ENCODE measurements at places on chromosomes 12 and 14.
A peak's percentile ranks its signal among the peaks of the same experiment; 100 is the strongest.

DNA sequence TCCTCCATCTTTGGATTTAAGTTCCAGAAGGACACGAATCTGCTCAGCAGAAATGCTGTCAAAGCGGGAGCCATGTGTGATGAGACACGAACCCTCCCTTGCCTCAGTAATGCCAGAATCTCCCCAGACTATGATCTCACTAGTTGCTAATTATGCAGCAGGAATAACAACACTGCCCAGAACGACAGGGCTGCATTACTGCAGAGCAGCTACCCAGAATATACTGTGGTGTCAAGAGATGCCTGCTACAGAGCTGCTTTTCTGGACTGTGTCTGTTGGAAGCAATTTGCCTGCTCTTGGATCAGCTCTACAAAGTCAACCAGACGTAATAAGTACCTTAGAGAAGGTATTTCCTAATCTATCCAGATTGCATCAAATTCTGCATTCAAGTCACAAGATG, 5.5 kb downstream of the CSRNP2 start:
- no peak for DNase-seq

DNA sequence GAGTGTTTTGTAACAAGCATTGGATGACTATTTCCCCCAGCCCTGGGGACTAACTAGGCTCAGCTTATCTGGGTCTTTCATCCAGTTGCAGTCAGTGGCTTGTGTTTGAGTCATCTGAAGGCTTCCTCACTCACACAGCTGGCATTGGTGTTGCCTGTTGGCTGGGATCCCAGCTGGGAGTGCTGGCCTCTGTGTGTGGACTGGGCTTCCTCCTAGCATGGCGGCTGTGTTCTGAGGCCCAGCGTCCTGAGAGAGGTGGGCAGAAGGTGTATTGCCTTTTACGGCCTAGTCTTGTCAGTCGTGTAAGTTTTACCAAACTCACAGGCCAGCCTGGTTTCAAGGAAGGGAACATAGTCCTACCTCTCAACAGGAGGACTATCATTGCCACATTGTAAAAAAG, 28.3 kb upstream of the PPP2R5C start:
- DNase-seq = no peak

GRCh38 chr14:23681337-23681736, 45.2 kb downstream of the DHRS2 start:
- DNase-seq = no peak

GRCh38 chr12:65640489-65640901, 183.8 kb upstream of the HMGA2 start:
- DNase-seq = no peak

DNA sequence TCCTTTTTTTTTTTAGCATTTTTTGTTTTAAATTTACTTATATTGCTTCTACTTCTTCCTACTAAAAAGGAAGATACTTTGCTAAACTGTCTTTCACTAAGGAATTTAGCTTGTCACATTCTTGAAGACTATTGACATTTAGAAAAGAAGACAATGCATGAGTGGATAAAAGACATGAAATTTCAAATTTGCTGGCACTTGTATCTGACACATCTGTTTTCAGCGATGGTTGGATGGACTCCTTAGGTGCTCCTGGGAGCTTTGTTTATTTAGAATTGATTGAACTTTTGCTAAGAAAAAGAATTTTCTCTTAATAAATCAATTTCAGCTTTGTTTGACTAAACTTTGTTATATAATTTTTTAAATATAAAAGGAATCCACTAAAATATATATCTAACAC, 3.3 kb upstream of the KERA start:
- no peak for DNase-seq

GRCh38 chr12:62977418-62977817, 42.5 kb upstream of the PPM1H start:
- DNase-seq = no peak

GRCh38 chr14:64930085-64930843, 12.3 kb downstream of the GPX2 start:
- DNase-seq = no peak

- DNase-seq = no peak
These were observed 165.8 kb downstream of the TMTC2 start for GRCh38 chr12:82852529-82852928.

DNA sequence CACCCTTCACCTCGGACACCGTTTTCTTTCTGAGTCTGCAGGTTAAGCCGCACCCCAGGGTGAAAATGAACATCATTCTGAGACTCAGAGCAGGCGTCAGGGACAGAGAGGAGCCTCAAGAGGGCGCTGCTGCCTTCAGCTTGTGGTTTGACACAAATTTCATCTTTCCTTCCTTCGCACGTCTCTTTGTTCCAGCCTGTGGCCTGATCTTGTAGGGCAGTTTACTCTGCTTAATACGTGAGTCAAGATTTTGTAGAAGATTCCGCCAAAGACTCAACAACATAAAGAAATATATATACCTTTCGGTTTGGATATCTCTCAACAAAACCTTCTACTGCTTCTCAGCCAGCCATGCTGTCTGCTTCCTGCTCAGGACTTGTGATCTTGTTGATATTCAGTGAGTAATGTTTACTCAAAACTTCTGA, 329.3 kb upstream of the OR4E1 start:
- peak; percentile 76 for DNase-seq

DNA sequence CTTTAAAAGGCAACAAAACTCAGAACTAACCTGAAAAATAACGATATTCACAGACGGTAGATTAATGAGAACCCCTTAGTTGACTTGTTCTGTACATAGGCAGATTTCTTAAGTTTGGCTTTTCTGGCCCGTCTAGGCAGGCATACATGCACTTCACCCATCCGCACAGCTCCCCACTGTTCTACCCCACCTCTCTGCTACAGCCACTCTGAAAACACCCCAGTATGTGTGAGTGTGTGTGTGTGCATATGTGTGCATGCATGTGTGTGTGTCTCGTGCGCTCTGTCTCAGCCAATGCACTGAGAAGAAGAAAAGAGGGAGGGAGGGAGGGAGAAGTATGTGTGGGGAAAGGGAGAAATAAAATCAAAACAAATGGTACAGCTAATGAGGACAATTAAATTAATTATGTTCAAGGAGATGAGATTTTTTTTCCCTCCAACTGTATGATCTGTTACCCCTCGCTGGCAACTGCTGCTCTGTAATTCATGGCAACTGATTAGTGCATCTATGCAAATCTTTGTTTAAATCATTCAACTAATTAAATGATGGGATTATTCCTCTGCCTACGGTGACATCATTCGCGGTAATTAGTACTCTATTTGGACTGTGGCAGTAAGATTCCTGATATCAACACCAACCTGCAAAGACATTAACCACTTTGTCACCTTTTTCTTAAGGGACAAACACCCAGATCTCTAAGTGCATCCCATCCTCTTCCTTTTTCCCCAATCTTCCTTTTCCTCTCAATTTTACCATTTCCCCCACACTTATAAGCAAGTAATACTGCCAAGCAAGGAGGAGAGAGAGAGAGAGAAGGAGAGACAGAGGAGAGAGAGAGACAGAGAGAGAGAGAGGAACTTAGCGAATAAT, 2.2 kb upstream of the LMO3 start:
- no peak for DNase-seq

- no peak for DNase-seq
These were observed 67.8 kb upstream of the PYGL start for GRCh38 chr14:51012055-51012454.

- DNase-seq = no peak
These were observed 941 bp upstream of the PPP1CC start for GRCh38 chr12:110743571-110744093.

DNA sequence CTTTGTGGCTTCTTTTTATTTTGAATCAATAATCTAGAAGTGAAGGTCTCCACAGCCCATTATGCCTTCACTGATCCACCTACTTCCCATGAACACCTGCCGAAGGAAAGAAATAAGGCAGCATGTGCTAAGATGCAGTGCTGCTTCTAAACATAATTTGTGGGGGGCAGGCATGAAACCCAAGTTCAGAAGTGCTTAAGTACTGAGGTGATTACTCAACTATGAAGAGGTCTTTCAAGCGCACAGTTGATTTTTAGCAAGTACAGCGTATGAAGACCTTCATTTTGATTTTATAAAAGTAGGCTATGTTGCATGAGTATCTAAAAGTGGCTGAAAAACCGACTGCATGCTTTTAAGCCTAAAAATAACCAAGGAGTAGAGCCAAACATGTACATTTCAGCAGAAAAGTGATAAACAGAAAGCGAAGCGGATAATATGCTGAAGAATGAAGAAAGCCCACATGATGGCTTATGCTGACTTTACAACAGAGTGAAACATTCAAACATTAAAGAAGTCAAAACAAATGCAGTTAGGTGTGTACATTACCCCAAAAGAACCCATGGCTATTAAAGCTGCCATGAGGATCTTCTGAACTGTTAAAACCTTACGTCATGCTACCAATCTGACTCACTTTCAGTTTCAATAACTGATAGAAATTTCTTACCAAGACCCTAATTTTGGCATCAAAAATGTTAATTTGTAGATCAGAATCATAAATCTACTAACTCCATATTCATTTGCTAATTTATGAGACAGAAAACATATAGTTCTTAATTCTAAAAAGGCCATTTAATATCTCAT, 29.3 kb downstream of the KICS2 start:
- peak; percentile 32 for DNase-seq

GRCh38 chr12:67892259-67893021, 96.8 kb upstream of the IFNG-AS1 start:
- DNase-seq = no peak

DNA sequence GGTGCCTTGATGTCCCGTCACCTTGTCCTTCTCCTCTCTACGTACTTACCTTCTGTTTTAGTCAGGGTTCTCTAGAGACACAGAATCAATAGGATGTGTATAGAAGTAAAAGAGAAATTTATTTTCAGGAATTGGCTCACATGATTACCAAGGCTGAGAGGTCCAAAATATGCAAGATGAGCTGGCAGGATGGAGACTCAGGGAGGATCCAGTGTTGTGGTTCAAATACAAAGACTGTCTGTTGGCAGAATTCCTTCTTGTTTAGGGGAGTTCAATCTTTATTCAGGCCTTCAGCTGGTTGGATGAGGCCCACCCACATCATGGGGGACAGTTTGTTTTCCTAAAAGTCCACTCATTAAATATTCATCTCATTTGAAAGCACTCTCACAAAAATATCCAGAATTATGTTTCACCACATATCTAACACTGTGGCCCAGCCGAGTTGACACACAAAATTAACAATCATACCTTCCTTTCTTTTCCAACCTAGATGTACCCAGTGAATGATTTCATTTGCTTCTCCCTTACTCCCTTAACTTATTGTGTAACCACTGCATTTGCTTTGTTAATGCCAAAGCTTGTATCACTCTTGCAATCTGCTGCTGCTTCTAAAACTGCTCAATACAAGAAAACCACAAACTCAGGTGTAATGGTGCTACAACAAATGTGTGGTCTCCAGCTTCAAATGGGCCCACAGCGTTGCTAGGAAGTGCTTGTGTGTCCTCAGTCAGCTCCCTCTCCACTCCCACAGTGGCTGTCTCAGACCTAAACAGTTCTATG, 195.4 kb upstream of the ARHGAP5 start:
- DNase-seq = no peak

- DNase-seq = no peak
These were observed 30.3 kb downstream of the CORO1C start for GRCh38 chr12:108700833-108701541.

DNA sequence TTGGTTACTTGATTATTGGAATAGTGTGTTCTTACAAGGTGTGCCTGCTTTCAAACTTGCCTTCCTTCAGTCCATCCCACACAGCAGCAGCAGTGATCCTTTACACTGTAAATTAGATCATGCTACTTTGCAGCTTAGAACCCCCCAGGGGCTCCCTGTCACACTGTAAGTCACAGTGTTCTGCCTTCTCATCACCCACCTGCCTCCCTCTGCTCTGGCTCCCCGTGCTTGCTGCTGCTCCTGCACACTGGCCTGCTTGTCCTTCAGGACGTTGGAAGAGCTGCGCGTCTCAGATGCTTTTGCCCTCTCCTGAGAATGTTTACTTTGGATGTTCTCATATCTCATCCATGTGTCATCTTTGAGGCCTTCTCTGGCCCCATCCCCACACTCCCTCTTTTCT, 27.3 kb downstream of the ZC3H14 start:
- DNase-seq = no peak

DNA sequence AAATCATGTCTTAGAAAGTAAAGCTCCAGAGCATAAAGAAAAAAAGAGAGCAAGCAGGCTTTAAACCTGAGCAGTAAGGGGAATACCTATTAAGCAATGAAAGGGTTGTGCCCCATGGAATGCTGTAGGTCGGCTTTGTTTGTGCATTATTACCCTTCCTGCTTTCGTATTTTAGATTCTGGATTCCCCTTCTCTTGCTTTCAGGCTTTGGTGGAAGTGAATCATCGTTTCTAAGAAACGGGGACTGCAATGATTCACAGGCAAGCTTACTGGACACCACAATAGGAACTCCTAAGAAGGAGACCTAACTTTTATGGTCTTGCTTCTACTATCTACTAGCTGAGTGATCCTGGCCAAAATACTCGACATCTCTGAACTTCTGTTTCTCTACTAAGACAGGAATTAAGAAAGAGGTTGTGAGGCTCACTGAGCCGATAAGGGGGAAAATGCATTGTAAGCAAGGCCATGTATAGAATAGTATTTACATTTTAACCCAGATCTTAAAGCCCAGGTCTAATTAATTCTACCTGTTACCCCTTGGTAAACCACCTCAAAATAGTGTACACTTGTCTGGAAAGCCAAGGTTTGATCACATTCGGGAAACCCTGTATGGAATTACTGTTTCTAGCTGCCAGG, 1.2 kb upstream of the BMAL2 start:
- DNase-seq = peak; percentile 88

DNA sequence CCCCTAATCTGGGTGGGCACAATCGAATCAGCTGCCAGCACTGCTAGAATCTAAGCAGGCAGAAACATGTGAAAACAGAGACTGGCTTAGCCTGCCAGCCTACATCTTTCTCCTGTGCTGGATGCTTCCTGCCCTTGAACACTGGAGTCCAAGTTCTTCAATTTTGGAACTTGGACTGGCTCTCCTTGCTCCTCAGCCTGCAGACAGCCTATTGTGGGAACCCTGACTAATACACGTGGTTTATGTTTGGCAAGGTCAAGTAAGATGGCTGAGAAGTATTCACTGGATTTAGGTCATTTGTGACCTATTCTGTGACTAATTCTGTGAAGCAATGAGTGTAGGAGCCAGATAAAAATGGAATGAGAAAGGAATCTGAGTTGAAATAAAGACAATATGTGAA, 11.0 kb downstream of the GPR135 start:
- DNase-seq = no peak

GRCh38 chr12:131907379-131908091, 13.1 kb downstream of the ULK1 start:
- DNase-seq = no peak

- DNase-seq = no peak
These were observed 146.0 kb downstream of the FBXL14 start for GRCh38 chr12:1448336-1448735.

- peak; percentile 25 for DNase-seq
These were observed 579.2 kb downstream of the BCL11B start for GRCh38 chr14:98692832-98693231.
